ENCODE measurements at places on chromosomes 12 and 14.
A peak's percentile ranks its signal among the peaks of the same experiment; 100 is the strongest.

- DNase-seq: peak; percentile 73
Measured at GRCh38 chr12:124567673-124568373, 411 bp upstream of the NCOR2 start.

- DNase-seq: no peak
Measured at GRCh38 chr12:120234643-120235368, 30.7 kb downstream of the PXN start.

- no peak for DNase-seq
Measured at GRCh38 chr14:74299061-74299545, 3.6 kb downstream of the ABCD4 start.

DNA sequence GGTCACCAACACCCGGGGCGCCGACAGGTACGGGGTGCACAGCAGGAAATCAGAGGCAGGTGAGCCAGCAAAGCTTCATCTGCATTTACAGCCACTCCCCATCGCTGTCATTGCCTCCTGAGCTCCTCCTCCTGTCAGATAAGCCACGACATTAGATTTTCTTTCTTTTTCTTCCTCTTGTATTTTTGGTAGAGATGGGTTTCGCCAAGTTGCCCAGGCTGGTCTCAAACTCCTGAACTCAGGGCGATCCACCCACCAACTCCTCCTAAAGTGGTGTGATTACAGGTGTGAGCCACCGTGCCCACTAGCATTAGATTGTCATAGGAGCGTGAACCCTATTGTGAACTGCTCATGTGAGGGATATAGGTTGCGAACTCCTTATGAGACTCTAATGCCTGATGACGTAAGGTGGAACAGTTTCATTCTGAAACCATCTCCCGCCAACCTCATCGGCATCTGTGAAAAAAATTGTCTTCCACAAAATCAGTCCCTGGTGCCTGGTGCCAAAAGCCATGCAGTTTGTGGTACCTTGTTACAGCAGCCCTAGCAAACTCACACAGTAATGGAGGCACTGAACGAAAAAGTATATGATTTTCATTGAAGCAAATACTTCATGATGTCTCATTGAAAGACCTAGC lies 1.5 kb downstream of the STYK1 start:
- no peak for DNase-seq

Measured in T-helper 17 cell (primary cell).